ENCODE measurements at places on chromosomes 5 and 9. TPM values are rescaled to one million over a fixed set of nuclear protein-coding genes. Genes with fewer than 3 reads are reported as not detected.

GRCh38 chr5:149618581-149619248 lies 37.4 kb downstream of the ARHGEF37 start:
- peak; percentile 76 for DNase-seq

DNA sequence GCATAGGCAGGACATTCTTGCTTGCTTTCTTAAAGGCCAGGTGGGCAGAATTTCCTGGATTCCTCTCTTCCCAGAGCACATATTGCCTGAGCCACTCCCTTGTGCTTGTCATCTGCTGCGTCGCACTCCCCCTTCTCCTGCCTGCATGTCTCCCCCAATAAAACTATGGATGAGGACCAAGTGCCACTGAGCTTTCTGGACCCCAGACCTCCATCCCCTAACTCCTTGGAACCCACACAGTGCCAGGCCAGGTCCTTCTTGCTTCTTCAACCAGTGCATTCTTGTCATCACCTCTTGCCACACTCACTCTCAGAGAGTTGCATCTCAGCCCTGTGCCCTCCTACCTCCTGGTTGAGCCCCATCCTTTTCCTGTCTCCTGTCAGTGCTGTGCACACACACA lies 157.9 kb upstream of the PANK3 start:
- DNase-seq: no peak

GRCh38 chr9:71145179-71145578 lies 23.8 kb upstream of the TRPM3 start:
- peak; percentile 32 for DNase-seq

DNA sequence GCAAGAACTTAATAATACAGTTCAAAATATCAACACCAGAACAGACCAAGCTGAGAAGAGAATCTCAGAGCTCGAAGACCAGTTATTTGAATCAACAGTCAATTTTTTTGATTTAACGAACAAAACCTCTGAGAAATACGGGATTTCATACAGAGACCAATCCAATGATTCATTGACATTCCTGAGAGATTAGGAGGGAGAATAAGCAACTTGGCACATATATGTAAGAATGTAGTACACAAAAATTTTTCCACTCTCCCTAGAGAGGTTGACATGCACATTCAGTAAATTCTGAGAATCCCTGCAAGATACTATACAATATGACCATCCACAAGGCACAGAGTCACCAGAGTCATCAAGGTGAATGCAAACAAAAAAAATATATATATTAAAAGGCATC lies 1577.3 kb upstream of the C9orf72 start:
- DNase-seq: peak; percentile 57

DNA sequence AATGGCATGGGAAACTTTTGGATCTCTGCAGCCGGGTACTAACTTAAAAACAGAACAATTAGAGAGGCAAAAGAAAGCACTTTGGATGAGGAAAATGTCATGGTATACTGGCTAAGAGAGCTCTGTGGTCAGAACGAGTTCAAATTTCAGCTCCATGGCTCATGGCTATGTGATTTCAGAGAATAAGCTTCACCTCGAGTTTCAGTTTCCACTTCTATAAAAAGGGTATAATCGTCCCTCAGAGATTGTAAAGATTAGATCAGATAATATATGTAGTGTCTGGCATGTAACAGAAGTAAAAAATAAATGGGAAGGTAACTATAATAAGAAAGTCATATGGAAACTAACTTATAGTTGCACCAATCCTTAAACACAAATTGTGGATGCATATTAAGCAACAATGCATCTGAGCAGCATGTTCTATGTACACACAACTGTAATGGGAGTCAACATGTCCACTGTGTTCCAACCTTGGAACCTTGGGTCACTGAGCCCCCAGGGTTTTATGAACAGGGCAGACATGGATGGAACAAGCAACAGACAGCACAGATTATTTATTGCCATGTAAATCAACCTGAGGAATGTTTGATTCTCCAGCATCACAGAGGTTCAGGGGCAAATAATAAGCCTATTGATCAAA lies 145.4 kb downstream of the MAPKAP1 start:
- no peak for DNase-seq

GRCh38 chr5:34450338-34450737 lies 205.8 kb upstream of the RAI14 start:
- no peak for DNase-seq

GRCh38 chr5:72195581-72195980 lies 88.3 kb downstream of the MAP1B start:
- DNase-seq: no peak

The KCNMB1 gene
- total RNA-seq: not detected

The NTNG2 gene
- total RNA-seq: 2.4 TPM
